ENCODE measurements at places on chromosomes 5 and 9.

DNA sequence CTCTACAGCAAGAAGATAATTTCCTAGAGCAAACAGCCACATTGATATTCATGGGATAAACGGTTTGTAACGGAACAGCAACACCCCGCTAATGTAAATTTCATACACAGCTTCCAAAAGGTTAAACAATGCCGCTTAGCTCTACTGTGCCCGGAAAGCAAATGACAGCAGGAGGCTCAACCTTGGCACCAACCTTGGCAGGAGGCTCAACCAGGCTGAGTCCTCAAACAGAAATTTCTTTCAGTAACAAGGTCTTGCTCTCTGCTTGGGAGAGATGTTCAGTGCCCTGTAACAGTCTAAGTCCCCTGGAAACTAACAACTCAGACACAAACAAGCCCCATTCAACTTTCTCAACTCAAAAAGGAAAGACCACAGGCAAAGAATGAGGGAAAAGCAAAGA, 11.1 kb upstream of the PPP1R2B start:
- no peak for DNase-seq

- no peak for DNase-seq
These were observed 51.7 kb downstream of the ARHGAP26 start for GRCh38 chr5:142821733-142822487.

DNA sequence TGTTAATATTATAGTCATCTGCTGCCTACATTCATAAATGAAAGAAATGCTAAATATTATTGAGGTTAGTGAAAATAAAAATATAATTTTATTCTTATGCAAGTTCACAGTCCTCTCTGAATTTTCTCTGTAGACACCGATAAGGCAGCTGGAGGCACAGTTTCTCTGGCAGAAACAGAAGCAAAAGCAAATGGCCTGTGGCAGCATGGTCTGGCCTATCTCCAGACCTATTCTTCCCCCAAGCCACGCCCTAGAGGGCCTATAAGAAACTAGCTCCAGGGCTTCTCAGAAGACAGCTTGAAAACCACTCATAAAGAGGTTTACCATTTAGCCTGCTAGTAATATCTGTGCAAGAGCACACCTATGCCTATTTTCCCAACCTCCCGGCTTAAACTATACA, 28.4 kb downstream of the MRPS27 start:
- no peak for DNase-seq

GRCh38 chr5:6684075-6684474, 29.2 kb upstream of the TENT4A start:
- DNase-seq = no peak

DNA sequence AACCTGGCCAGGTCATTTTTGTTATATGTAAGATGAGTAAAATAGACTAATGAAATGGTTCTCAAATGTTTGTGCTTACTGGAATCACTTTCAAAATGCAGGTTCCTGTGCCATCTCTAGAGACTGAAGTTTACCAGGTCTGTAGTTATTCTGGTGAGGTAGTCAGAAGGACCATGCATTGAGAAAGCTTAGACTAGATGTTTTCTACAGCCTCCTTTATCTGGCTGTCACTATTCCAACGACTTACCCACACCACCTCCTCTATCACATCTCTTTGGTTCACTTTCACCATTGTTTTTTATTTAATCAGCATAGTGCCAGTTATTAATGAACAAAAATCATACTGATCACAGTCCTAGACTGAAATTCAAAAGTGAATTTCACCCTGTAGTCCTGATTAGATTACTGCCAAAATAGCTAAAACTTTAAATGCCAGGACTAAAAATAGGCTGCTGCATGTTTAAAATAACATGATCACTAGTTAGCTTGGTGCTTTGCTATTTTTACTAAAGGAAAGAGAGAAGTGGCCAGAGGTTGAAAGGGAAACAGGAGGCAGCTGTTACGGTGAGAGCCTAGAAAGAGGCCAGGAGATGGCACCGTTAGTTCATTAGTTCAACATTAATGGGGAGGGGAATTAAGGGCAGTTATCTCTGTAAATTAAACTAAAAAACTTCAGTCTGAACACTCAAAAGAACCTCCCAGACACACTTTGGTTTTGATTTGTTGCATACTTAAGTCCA, 13.9 kb upstream of the FNIP1 start:
- no peak for DNase-seq

- DNase-seq = no peak
These were observed 59.3 kb downstream of the RALGPS1 start for GRCh38 chr9:126973651-126974529.

GRCh38 chr5:73298772-73299630, 126.0 kb downstream of the TMEM174 start:
- no peak for DNase-seq

- DNase-seq = no peak
These were observed 157.8 kb upstream of the PRR16 start for GRCh38 chr5:120306303-120306702.

DNA sequence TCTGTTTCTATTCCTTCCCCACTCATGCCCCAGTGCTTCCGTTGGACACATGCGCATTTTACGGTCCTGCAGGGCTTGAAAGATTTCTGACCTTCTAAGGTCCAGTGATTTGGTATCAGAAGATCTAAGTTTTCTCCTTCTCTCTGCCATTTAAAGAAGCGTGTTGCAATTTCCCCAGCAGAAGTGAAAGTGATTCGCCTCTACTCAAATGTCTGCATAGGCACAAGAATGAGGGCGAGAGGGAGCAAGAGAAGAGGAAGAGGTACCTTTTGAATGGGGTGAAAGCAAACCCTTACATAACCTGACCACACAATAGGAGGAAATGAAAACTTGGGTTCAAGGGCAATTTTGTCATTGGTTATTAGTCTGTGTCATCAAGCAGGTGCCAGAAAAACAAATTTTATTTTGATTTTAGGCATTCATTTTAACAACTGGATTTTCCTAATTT, 31.7 kb upstream of the NR3C1 start:
- no peak for DNase-seq

DNA sequence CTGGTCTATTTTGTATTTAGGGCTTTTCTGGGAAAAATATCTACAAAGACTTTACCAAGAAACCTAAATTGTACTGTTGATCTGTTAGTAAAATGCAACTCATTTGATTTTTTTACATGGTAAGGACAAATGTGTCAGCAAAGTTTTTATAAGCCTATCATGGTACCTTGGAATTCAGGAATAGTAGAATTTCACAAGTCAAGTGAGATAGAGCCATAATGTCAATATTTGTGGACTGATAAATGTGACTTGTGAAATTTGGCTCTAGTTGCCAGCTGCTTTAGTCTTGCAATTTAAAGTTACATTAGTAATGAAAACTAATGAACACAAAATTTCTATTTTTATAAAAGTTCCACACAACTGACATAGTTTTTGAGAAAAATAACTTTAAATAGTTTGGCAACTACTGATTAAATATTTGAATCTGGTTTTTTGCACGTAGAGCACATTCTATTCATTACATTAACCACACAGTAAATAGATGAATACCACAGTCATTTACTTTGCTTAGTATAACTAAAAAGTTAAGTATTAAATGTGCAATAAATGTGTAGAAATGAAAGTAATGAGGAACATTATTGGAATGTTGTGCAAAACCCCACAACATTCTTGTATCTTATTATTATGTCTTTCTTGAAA, 41.2 kb upstream of the RIOK2 start:
- DNase-seq = no peak

DNA sequence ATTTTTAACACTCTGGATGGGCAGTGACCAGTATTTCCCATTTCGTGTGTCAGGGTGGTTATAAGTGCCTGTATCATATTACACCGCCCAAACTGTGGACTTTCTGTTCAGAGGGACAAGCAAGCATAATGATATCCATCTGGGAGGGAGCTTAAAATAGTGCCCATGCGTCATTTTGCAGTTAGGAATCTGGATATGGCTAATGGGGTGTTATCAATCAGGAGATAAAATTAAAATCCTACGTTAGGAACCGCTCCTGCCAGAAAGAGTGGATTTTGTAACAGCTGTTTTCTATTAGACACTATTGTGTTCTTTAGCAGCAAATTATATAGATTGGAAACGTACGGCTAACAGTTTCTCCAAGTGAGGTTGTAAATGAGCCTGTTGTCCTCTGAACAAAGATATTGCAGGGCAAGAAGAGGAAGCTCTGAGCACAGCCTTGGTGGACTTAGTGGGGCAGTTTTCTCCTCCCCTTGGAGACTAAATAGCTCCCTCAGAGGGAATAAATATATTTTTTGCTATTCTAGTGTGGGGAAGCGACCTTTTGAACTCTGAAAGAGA, 160.4 kb downstream of the SPATA31D1 start:
- DNase-seq = no peak
